ENCODE measurements at places on chromosomes 2 and 18. TPM values are rescaled to one million over a fixed set of nuclear protein-coding genes. Genes with fewer than 3 reads are reported as not detected.

The TEKT4 gene
- polyA plus RNA-seq, result not detected

The PDE1A gene
- polyA plus RNA-seq, result not detected

The SPDYA gene
- not detected for polyA plus RNA-seq

The REG3A gene
- not detected for polyA plus RNA-seq

The CPO gene
- not detected for polyA plus RNA-seq

The ROCK2 gene
- 18.8 TPM for polyA plus RNA-seq

The FABP1 gene
- polyA plus RNA-seq, result not detected

The COL4A3 gene
- polyA plus RNA-seq, result not detected

The FN1 gene
- polyA plus RNA-seq, result 0.38 TPM

The CNOT9 gene
- polyA plus RNA-seq, result 22.9 TPM

The SYT4 gene
- polyA plus RNA-seq, result not detected

The MEX3C gene
- polyA plus RNA-seq, result 10.5 TPM

The NGEF gene
- not detected for polyA plus RNA-seq

The ARL4C gene
- 136 TPM for polyA plus RNA-seq

The POTEI gene
- not detected for polyA plus RNA-seq

- H3K4me3 ChIP-seq, result no peak overlapping the region
- no peak overlapping the region for H3K27ac ChIP-seq
- peaks cover 72% of the 10 kb centered on the region for H3K4me1 ChIP-seq
- H3K36me3 ChIP-seq, result peaks cover 7% of the 10 kb centered on the region
Observed at GRCh38 chr2:20333738-20334137, 16.9 kb downstream of the PUM2 start.

DNA sequence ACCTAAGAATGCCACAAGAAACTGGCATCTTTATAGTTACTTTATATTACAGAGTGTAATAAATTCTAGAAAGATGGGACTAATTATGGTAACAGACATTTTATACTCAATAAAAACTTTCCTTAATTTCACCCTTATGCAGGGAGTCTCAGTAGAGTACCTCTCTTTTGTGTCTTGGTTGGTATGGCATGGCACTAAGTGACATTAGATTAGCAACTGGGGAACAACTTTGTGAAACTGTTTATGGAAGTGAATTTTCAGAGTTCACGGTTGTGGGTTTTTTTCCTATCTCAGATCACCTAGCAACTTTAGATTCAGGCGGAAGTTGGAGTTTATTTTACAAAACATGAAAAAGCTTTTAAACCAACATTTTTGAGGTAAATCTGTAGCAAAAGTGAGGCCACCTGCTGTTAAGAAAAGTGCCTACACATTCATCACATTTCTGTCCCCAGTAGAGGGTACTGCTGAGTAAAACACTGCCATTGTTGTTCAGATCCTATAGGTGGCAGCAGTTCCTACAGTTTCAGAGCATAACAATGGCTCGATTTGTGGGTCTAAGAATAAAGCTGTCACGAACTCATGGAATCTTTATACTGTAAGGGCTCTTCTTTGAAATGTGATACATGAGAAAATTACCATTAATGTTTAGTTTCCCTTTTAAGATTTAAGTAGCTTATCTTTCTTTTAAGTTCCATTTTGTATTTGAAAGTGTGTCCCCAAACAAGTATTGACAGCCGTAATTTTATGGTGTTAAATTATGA lies 117.6 kb downstream of the CAMKMT start:
- DNase-seq, result peak; percentile 64
- H3K4me3 ChIP-seq, result no peak overlapping the region
- H3K4me1 ChIP-seq, result no peaks in the 10 kb centered on the region
- H3K27ac ChIP-seq, result no peak overlapping the region
- H3K27me3 ChIP-seq, result no peaks in the 10 kb centered on the region

GRCh38 chr2:42443718-42444399 lies 49.9 kb downstream of the KCNG3 start:
- peaks cover 6% of the 10 kb centered on the region for H3K27me3 ChIP-seq
- no peak for DNase-seq

DNA sequence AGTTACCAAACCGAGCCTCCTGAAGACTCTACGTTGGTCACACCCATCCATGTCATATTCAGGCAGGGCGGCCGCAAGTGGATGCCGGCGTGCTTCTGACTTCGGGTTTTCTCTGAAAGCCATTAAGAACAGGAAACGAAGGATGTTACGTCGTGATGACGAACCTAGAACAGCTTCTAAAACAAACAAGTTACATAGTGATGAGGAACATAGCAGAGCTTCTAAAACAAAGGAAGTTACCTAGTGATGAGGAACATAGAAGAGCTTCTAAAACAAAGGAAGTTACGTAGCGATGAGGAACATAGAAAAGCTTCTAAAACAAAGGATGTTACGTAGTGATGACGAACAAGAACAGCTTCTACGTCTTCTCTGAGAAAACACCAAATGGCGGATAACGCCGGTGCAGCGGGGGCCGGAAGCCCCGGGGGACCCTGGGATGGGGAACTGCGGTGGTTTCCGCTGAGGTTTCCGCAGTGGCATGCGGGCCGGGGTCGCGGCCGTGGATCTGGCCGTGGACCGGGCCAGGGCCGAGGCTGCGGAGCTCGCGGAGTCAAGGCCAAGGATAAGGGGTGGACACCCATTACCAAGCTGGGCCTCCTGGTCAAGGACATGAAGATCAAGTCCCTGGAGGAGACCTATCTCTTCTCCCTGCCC lies 141.1 kb downstream of the SOCS6 start:
- no peak overlapping the region for H3K27ac ChIP-seq
- H3K4me1 ChIP-seq, result no peaks in the 10 kb centered on the region
- DNase-seq, result no peak

DNA sequence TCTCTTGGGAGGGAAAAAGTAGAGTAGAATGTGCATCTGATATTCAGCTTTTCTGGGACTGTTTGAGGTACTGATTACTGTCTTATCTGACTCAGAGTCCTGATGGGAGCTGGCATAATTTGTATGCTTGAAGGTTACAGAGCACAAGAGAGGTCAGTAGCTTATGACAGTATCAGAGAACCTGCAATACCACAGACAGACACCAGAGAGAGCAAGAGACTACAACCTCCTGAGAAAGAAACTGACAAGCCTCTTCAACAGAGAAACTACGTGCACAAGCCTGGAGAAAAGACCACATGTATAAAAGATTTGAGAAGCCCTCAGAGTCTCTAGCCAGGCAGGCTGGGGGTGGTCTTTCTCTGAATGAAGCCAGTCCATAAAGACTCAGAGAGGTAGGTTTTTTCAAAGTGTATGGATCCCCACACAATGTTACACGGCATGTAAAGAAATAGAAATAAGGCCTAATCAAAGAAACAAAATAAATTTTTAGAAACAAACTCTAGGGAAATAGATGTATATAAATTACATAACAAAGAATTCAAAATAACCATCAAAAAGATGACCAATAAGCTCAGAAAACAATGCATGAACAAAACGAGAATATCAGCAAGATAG lies 568.3 kb downstream of the LRRTM4 start:
- no peaks in the 10 kb centered on the region for H3K27me3 ChIP-seq
- H3K4me1 ChIP-seq, result no peaks in the 10 kb centered on the region
- H3K36me3 ChIP-seq, result no peaks in the 10 kb centered on the region
- H3K4me3 ChIP-seq, result no peak overlapping the region

DNA sequence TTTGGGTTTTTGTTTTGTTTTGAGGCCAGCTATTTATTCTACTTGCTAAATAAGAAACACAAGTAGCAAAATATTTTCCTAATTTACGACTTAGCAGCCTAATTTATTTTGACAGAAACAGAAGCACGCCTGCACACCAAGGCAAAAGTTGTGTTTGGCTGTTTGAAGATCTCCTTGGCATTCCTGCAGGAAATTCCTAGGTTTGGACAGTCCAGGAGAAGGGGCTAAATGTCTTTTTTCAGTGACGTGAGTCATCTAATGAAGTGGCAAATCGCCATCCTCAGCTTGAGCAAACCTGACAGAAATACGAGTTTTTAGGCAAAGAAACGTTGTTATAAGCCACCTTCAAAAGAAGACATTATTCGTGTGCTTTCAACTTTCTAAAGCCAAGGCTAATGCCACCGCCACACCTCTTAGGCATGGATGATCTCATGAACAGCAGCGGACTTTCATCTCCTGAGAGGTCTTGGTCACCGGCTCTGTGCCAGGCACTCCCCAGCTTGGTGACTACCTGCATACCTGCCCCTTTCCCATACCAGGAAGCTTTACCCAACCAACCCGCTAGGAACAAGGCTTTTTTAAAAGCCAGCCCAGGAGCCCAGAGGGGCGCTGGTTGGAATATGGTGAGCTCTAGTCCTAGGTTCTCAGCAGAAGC lies 30.9 kb downstream of the STK39 start:
- no peak overlapping the region for H3K27ac ChIP-seq
- peaks cover 15% of the 10 kb centered on the region for H3K4me1 ChIP-seq
- H3K4me3 ChIP-seq, result no peak overlapping the region
- H3K36me3 ChIP-seq, result no peaks in the 10 kb centered on the region
- DNase-seq, result no peak

DNA sequence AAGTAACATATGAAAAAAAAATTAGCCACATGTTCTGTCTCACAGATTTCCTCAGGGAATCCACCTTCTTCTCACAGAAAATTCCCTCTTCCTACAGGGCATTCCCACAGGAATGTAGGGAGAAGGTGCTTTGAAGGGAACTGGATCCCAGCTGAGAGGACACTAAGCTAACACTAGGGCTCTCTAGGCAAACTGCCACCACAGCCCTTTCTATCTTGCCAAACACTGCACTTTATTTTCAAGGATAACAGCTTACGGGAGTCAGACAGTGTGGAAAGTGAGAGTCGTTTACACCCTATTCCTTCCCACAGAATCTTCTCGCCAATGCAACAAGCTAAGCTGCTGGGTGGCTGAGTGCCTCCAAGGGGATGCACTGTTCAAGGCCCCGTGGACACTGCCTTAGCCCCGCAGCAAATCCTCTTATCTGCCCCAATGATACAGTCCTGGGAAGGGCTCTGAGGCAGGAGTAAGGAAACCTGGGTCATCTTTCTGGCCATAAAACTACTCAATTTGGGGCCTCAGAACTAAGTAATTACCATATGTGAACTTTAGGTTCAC lies 76.9 kb downstream of the CCDC93 start:
- no peak for DNase-seq
- no peaks in the 10 kb centered on the region for H3K27me3 ChIP-seq
- no peak overlapping the region for H3K27ac ChIP-seq
- H3K4me3 ChIP-seq, result no peak overlapping the region
- H3K36me3 ChIP-seq, result peaks cover 88% of the 10 kb centered on the region

DNA sequence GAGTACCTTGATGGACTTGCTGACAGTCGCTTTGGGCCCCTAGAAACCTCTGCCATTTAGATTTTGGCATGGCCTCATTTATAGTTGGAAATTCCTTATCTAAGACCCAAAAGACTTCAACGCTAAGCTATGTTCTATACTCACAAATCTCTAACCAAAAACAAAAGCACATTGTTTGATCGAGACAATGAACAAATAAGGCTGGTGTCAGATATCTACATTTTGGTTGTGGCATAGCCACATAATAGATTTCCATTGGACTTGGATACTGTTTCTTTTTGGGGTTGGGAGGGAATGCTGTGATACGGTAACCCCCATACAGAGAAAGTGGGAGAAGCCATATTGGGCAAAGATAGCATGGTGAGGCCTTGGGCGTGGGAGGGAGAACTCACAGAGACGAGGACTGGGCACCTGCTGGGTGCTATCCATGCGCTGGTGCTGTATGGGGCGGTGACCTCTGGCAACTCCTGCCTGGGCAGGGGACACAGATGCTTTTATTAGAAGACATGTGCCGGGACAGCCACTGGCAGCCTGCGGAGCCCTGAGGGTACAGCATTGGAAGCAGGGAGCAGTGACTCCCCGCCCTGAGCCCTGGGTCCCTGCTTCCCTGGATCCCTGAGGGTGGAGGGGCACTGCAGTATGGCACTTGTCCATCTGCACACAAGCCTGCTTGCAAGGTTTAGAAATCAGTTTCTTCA lies 97.1 kb downstream of the ASAP2 start:
- H3K36me3 ChIP-seq, result no peaks in the 10 kb centered on the region
- H3K4me1 ChIP-seq, result no peaks in the 10 kb centered on the region
- no peaks in the 10 kb centered on the region for H3K27me3 ChIP-seq
- no peak for DNase-seq
- no peak overlapping the region for H3K27ac ChIP-seq

DNA sequence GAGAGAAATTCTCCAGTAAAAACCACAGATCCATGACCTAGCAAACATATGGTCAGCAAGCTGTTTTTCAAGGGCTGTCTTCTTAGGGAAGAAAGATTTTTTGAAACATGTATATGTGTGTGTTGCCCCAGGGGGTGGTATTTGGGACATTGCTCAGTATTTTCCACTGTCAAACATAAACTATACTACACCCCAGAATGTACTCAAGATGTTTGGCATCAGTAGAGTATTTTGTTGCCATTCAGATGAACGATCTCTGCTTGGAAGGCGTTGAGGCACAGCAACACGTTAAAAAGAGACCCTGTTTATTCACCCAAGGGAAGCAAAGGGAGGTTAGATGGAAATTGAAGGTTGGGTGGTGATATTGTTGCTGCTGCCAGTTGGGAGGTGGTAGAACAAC lies 30.0 kb downstream of the EEF1B2 start:
- no peak for DNase-seq
- H3K27me3 ChIP-seq, result no peaks in the 10 kb centered on the region
- H3K36me3 ChIP-seq, result no peaks in the 10 kb centered on the region
- no peak overlapping the region for H3K27ac ChIP-seq

GRCh38 chr2:43224131-43224570 lies 2.3 kb downstream of the ZFP36L2 start:
- no peaks in the 10 kb centered on the region for H3K27me3 ChIP-seq
- peaks cover 34% of the 10 kb centered on the region for H3K36me3 ChIP-seq
- peak; percentile 79 for DNase-seq
- peaks cover 40% of the 10 kb centered on the region for H3K4me1 ChIP-seq
- peak overlapping the region; percentile 84 for H3K4me3 ChIP-seq

GRCh38 chr2:230601510-230601909 lies 111.1 kb upstream of the CAB39 start:
- no peaks in the 10 kb centered on the region for H3K36me3 ChIP-seq
- no peak overlapping the region for H3K27ac ChIP-seq
- peaks cover 63% of the 10 kb centered on the region for H3K4me1 ChIP-seq
- no peak for DNase-seq
- no peaks in the 10 kb centered on the region for H3K27me3 ChIP-seq

DNA sequence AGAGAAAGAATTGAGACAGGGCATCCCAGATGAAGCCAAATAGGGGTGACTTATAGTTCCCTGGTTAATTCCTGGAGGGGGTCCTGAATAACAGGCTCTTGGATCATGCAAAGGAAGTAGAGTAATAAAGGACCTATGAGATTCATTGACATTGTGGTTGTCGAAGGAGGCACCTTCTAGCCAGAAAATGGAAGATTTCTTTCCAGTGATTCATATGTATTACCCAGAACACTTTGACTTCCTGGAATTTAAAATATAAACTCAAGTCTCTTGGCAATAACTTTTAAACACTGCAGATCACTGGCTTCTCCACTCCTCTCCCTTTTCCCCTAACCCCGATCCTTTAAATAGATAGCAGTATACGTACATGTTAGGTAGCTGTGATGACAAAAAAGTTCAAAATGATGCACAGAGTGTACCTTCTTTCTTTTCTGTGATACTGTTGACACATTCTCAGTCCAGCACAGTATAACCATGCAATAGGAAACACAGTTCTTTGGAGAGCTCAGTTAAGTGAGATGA lies 211.8 kb downstream of the LTBP1 start:
- H3K4me1 ChIP-seq, result no peaks in the 10 kb centered on the region
- H3K36me3 ChIP-seq, result no peaks in the 10 kb centered on the region
- H3K27me3 ChIP-seq, result no peaks in the 10 kb centered on the region
- H3K27ac ChIP-seq, result no peak overlapping the region

- no peaks in the 10 kb centered on the region for H3K4me1 ChIP-seq
- H3K4me3 ChIP-seq, result no peak overlapping the region
- H3K36me3 ChIP-seq, result no peaks in the 10 kb centered on the region
- no peaks in the 10 kb centered on the region for H3K27me3 ChIP-seq
Observed at GRCh38 chr2:56315376-56315775, 131.6 kb downstream of the CCDC85A start.

GRCh38 chr2:1563943-1564891 lies 151.0 kb downstream of the TPO start:
- no peak overlapping the region for H3K4me3 ChIP-seq
- H3K27ac ChIP-seq, result no peak overlapping the region
- H3K27me3 ChIP-seq, result no peaks in the 10 kb centered on the region
- H3K36me3 ChIP-seq, result no peaks in the 10 kb centered on the region
- peak; percentile 13 for DNase-seq

Measured in CD4-positive, alpha-beta memory T cell (primary cell).